ENCODE measurements at places on chromosomes 3 and 15.

GRCh38 chr15:57053470-57053869 is 135.0 kb downstream of the TCF12 start:
- H3K27me3 ChIP-seq, result no peaks in the 10 kb centered on the region
- H3K27ac ChIP-seq, result no peak overlapping the region
- H3K4me3 ChIP-seq, result no peak overlapping the region
- no peaks in the 10 kb centered on the region for H3K36me3 ChIP-seq
- DNase-seq, result no peak

DNA sequence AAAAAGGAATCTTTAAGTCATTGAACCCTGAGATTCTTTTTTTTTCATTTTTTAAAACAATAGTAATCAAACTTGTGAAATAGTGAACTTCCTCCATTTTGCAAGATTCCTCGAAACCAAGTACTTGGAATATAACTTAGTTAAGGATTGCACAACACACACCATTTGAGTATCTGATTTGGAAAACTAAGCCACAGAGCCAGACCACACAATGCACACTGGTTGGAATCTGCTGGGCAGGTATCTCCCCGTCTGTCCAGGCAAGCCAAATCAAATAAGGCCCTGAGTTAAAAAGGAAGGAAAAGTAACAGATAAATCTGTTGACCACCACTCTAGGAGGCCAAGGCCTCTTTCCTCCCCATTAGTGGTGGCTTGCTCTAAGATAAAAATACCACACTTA is 177.5 kb upstream of the ICE2 start:
- H3K27ac ChIP-seq, result no peak overlapping the region
- no peaks in the 10 kb centered on the region for H3K36me3 ChIP-seq
- no peaks in the 10 kb centered on the region for H3K27me3 ChIP-seq
- H3K4me3 ChIP-seq, result no peak overlapping the region
- H3K4me1 ChIP-seq, result peaks cover 16% of the 10 kb centered on the region
- no peak for DNase-seq

DNA sequence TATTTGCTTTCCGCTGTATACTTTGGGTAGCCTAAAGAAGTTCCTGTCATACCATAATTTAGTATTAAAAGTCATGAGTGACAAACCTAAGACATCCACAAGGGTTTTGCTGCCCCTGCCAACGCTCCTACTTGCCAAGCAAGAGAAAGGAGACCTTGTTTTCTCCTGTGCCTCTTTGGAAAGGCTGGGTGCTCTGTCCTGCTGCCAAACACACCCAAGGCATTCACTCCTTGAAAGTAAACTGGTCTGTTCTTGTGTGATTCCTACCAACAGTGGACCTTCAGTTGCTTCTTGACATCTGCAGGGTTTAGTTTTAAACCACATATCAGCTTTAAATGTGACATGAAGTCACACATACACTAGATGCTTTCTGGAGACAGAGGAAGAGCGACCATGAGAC is 295.4 kb downstream of the SLC9A9 start:
- H3K4me3 ChIP-seq, result no peak overlapping the region
- H3K36me3 ChIP-seq, result no peaks in the 10 kb centered on the region
- H3K27ac ChIP-seq, result no peak overlapping the region
- no peak for DNase-seq
- H3K27me3 ChIP-seq, result no peaks in the 10 kb centered on the region
- H3K4me1 ChIP-seq, result no peaks in the 10 kb centered on the region

DNA sequence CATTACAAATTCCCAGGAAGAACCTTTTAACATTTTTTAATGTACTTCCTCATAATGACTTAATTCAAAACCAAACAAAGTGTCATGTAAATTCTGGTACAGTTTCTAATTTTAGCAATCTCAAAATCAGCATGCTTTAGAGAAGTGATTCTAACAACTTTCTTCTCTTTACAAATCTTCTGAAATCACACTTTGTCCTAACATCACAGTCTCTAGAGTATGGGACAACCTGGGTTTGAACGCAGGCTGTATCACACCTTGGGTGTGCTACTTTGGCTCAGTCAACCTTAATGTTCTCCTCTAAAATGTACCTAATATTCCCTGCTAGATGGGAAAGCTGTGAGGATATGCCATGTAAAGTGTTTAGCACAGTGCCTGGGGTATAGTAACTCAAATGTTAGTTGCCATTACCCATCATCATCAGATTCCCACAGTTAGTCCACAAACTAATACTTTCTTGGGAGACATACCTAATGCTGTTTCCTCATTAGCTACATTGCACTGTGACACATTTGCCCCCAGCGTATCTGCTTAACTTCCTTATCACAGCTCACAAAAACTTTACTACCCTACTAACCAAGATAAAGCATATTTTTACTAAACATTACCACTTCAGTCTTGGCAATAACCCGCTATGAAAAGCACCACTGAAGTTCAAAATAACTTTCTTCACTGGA is 3.1 kb downstream of the TSPAN3 start:
- no peak for DNase-seq
- no peak overlapping the region for H3K4me3 ChIP-seq
- no peaks in the 10 kb centered on the region for H3K36me3 ChIP-seq
- H3K27me3 ChIP-seq, result no peaks in the 10 kb centered on the region

- H3K36me3 ChIP-seq, result no peaks in the 10 kb centered on the region
- H3K4me3 ChIP-seq, result no peak overlapping the region
- no peaks in the 10 kb centered on the region for H3K27me3 ChIP-seq
- DNase-seq, result no peak
- H3K4me1 ChIP-seq, result no peaks in the 10 kb centered on the region
- no peak overlapping the region for H3K27ac ChIP-seq
These were observed 361.3 kb downstream of the SV2B start for GRCh38 chr15:91461377-91461776.
